ENCODE measurements at places on chromosomes 13 and 19.
A peak's percentile ranks its signal among the peaks of the same experiment; 100 is the strongest.

GRCh38 chr19:4034048-4035017 lies 26.8 kb downstream of the PIAS4 start:
- DNase-seq = no peak

DNA sequence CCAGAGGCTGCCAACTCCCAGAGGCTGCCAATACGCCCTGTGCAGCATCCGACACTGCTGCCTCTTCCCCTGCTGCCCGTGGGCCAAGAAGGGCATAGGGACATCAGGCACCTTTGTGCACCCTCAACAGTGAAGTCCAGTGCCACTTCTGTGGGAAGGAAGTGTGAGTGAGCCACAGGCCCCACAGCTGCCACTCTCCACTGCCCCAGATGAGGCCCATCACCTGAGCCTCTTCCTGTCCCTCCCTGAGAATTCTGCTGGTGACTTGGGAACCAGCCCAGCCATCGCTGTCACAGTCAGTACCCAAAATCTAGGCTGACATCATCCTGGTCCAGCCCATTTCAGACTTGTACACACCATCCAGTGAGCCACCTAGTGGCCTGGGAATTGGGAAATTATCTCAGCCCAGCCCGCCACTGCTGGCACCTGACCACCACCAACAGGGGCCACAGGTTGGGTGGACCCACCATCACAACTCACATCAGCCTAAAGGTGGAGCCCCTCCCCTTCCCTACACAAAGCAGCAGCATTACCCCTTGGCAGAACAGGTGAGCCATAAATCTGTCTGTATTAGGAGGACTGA lies 733.9 kb upstream of the KLHL1 start:
- no peak for DNase-seq

GRCh38 chr13:66218583-66218982 lies 1011.6 kb downstream of the PCDH9 start:
- DNase-seq = no peak

DNA sequence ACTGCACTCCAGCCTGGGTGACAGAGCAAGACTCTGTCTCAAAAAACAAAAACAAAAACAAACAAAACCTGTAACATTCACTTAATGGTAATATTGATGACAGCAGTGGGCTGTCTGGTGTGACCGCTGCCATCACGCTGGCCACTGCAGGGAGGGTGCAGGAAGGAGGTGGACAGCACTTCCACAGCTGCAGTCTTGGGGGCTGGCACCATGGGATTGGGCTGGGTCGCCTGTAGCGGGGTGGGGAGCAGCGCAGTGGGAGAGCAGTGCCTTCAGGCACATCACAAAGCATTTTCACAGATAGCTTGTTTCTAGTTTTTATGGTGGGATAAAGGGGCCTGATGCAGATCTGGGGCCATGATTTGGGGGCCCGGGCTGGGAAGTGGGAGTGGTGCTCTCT lies 5.3 kb downstream of the IGFL4 start:
- no peak for DNase-seq

- DNase-seq = no peak
These were observed 514 bp upstream of the MCEMP1 start for GRCh38 chr19:7676376-7676775.

- peak; percentile 23 for DNase-seq
These were observed 78.4 kb downstream of the GPC6 start for GRCh38 chr13:93304868-93305613.

- DNase-seq = no peak
These were observed 300.7 kb downstream of the KLF12 start for GRCh38 chr13:73833325-73834070.

DNA sequence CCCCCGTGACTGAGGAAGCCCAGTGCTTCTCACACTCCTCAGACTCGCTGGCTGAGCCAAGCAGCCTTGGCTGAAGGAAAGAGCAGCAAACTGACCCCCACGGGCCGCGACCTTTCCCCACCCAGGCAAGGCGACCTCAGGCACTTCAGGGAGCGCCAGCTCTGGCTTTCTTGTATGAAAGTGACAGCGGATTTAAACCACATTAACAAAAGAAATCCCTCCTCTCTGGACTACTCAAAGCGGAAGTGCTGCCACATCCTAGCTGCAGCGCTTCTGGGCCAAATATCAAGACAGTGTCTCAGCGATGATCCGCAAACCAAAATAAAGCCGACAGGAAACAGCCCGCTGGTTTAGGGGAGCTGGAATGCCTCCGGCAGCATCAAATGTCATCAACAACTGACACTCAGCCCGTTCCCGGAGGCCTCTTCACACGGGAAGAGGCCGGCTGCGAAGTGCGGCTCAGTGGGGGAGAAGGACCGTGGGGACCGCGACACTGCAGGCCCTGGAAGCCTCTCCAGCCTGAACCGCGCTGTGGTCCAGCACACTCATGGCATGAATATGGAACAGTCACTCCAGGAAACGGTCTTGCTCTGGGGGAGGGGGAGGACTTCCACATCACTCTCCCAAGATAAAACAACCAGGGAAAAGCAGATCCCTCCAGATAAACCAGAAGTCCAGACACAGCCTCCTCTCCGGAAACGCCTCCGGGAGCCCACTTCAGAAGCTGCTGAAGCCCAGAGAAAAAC lies 1.4 kb downstream of the RASA3 start:
- DNase-seq = no peak

DNA sequence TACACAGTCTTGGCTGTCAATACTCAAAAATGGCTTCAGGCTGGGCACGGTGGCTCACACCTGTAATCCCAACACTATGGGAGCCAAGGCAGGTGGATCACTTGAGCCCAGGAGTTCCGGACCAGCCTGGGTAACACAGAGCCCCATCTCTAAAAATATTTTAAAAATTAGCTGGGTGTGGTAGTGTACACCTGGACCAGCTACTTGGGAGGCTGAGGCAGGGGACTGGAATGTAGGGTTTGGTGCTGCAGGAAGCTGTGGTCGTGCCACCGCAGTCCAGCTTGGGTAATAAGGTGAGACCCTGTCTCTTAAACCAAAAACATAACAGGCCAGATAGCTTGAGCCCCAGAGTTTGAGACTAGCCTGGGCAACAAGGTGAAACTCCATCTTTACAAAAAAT lies 6.7 kb upstream of the CHERP start:
- no peak for DNase-seq

Measured in NCI-H510A (cell line).